GM04503 (cell line): ENCODE measurements at places on chromosomes 12 and 14.

DNA sequence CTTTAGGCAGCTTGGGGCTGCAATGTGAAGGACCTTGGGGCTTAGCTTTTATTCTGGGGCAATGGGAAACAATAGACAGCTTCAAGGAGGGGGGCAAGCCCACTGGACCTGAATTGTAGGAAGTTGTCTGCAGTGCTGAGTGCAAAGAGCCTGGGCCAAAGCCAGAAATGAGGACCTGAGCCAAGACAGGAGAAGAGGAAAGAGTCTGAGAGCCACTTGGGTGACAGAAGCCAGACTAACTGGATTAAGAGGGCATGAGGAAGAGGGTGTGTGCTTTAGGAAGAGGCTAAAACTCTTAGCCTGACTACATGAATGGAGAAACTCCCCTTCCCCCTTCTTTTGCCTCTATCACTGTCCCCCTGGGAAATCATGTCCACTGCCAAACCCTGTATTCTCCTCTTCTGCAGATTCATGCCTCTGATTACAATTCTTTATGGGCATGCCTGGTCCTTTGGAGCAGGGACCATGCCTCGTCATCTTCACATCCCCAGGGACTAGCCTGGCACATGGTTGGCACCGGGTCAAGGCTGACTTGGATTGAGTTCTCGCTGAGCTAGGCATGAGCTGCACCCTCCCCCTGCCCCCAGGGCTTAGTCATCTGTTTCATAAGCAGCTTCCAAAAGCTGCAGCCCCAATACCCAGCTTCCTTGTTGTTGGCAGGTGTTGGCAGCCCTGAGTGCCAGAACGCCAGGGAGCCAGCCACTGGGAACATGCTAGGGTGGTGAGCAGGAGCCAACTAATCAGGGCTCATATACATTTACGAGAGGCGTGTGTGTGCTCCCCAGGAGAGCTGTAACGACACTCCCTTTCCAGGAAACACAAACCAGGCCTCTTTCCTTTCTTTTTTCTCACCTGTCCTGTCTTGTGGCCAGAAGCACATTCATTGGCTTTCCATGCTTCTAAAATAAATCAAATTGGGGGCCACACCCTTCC lies 27.7 kb upstream of the JDP2 start:
- DNase-seq, result no peak

DNA sequence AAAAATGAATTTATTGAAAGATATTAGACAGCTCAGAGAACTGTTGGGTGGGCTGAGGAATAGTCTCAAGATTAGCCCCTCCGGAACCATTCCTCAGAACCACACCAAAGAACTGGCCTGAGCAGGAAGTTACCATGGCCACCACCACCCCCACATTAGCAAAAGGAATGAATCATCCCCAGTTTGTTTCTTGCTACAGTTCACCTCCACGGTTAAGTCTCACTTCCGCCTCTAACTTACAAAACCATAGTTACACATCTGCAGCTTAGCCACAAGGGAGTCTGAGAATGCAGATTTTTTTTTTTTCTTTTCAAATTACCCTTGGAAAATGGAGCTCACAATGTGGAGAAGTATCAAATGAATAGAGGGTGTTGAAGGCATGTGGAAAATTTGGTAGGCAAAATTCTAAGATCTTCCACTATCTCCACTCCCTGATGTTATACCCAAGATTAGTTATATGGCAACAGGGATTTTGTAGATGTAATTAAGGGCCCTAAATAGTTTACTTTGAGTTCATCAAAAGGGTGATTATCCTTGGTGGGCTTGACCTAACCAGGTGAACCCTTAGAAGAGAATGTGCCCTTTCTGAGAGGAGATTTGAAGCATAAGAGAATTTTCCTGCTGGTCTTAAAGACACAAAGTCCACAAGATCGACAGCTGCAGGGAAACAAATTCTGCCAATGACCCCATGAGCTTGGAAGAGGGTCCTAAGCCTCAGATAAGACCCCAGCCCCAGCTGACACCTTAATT lies 129.8 kb upstream of the KRR1 start:
- DNase-seq, result peak; percentile 67

GRCh38 chr12:75754698-75755097 lies 243.3 kb upstream of the KRR1 start:
- DNase-seq, result no peak

DNA sequence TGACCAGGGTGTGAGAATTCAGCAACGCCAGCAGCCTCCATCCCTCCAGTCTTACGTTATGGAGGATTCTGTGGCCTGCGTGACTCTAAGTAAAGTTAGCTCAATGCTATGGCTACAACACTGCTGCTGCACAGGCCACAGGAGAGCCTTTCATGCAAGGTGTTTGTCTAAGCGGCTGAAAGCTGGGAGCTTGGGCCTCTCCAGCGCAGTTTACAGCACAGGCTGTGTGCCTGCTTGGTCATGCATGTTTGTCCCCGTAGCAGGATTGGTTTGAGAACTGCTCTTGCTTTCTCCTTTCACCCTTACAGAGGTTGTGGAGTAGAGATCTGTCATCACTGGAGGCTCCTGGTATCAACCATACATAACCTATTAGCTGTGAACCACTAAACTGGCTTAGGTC lies 113.1 kb upstream of the TMCC3 start:
- no peak for DNase-seq

DNA sequence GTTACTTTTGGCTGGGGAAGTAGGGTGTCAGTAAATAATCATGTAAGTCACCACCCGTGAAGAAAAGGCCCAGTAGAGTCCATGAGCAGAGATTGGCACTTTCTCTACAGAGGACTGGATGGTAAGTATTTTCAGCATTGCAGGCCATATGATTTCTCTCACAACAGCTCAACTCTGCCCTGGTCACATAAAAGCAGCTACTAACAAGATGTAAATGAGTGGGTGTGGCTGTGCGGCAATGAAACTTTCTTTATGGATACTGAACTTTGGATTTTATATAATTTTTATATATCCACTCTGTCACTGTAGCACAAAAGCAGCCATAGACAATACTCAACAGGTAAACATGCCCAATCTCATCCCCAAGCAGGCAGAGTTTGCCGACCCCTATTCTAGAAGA lies 343.6 kb downstream of the GLT1D1 start:
- DNase-seq, result no peak
